T-helper 17 cell (primary cell): ENCODE measurements at places on chromosomes 5 and 9.
A peak's percentile ranks its signal among the peaks of the same experiment; 100 is the strongest.

GRCh38 chr5:175680020-175680419 is 22.1 kb downstream of the HRH2 start:
- peaks cover 24% of the 10 kb centered on the region for H3K4me1 ChIP-seq
- no peaks in the 10 kb centered on the region for H3K27me3 ChIP-seq
- no peak overlapping the region for H3K4me3 ChIP-seq
- DNase-seq, result no peak
- peaks cover 3% of the 10 kb centered on the region for H3K36me3 ChIP-seq

- no peaks in the 10 kb centered on the region for H3K36me3 ChIP-seq
- H3K4me3 ChIP-seq, result peak overlapping the region; percentile 60
- H3K4me1 ChIP-seq, result peaks cover 10% of the 10 kb centered on the region
- H3K27me3 ChIP-seq, result no peaks in the 10 kb centered on the region
- peak; percentile 5 for DNase-seq
These were observed 1.5 kb downstream of the NSMF start for GRCh38 chr9:137457406-137458193.

DNA sequence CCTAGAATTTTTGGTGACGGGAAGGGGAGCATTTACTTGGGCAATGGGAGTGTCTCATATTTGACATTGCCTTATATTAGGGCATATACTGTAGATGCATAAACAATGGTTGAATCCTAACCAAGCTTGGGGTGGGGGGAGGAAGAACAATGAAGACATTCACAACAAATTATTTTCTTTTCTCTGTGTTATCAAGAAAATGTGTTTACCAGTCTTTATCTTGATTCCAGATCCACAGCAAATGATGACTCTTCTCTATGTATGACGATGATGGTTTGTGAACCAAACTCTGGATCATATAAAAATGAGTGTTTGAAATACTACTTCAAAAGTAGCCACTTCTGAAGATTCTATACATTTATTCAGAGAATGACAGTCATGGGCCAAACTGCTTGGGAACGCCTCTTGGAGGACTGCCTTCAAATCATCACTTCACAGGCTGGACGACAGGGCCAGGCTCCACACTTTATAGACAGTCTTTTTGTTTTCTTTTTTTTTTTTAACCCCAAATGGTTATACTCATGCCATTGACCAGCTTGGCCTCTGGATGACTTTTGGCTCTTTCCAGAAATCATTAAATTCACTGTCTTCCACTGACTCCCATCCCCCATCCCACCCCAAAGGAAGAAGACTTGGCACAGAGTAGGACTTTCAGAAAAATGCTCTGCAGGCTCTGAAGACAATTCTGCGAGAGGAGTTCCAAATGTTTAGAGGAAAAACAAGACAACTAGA is 123.8 kb upstream of the LIFR start:
- no peak for DNase-seq
- H3K36me3 ChIP-seq, result no peaks in the 10 kb centered on the region
- H3K4me1 ChIP-seq, result no peaks in the 10 kb centered on the region
- H3K27me3 ChIP-seq, result peaks cover 10% of the 10 kb centered on the region
- no peak overlapping the region for H3K27ac ChIP-seq

- H3K4me1 ChIP-seq, result no peaks in the 10 kb centered on the region
- no peak for DNase-seq
- peaks cover 48% of the 10 kb centered on the region for H3K27me3 ChIP-seq
These were observed 6.4 kb upstream of the GLIS3 start for GRCh38 chr9:4306066-4306776.

GRCh38 chr9:90141723-90142122 is 500.9 kb downstream of the DIRAS2 start:
- peaks cover 2% of the 10 kb centered on the region for H3K36me3 ChIP-seq
- no peak overlapping the region for H3K4me3 ChIP-seq
- H3K4me1 ChIP-seq, result peaks cover 8% of the 10 kb centered on the region
- DNase-seq, result no peak
- H3K27ac ChIP-seq, result no peak overlapping the region

GRCh38 chr9:106575823-106576222 is 287.1 kb upstream of the ZNF462 start:
- H3K4me3 ChIP-seq, result no peak overlapping the region
- no peaks in the 10 kb centered on the region for H3K27me3 ChIP-seq
- DNase-seq, result no peak
- H3K27ac ChIP-seq, result no peak overlapping the region
- no peaks in the 10 kb centered on the region for H3K36me3 ChIP-seq

- no peak for DNase-seq
- peaks cover 5% of the 10 kb centered on the region for H3K36me3 ChIP-seq
- H3K27me3 ChIP-seq, result peaks cover 51% of the 10 kb centered on the region
- no peak overlapping the region for H3K27ac ChIP-seq
- peaks cover 10% of the 10 kb centered on the region for H3K4me1 ChIP-seq
These were observed 72.1 kb downstream of the TENT4A start for GRCh38 chr5:6785161-6785860.
